ENCODE measurements at places on chromosomes 3 and 15. TPM values are rescaled to one million over a fixed set of nuclear protein-coding genes. Genes with fewer than 3 reads are reported as not detected.
A peak's percentile ranks its signal among the peaks of the same experiment; 100 is the strongest.

DNA sequence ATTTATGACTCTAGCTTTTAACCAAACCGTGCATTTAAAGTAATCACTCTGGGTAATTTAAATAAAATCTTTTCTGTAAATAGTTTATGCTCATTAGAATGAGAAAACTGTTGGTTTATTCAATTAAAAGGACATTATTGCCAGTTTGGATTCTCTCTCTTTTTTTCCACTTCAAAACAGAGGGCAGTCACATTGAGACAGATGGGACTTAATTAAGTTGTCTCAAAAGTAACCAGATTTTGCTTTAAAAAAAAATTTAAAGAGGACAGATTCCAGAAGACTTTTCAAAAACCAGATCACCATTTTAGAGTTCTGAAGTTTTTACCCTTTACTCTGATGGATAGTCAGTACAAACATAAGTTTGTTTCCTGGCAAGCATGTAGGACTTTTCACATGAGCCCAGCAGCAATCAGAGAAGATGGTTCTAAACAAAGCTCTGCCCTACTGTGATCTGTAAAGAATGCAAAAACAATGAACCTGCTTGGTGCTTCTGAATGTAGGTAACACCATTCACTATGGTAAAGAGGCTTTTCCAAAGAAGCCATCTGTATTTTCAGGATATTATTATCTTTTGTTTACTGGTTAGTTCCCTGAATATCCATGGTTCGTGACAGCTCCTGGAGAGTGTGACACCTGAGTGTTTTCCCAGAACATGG lies 136.2 kb downstream of the LRTM1 start:
- no peak for DNase-seq

DNA sequence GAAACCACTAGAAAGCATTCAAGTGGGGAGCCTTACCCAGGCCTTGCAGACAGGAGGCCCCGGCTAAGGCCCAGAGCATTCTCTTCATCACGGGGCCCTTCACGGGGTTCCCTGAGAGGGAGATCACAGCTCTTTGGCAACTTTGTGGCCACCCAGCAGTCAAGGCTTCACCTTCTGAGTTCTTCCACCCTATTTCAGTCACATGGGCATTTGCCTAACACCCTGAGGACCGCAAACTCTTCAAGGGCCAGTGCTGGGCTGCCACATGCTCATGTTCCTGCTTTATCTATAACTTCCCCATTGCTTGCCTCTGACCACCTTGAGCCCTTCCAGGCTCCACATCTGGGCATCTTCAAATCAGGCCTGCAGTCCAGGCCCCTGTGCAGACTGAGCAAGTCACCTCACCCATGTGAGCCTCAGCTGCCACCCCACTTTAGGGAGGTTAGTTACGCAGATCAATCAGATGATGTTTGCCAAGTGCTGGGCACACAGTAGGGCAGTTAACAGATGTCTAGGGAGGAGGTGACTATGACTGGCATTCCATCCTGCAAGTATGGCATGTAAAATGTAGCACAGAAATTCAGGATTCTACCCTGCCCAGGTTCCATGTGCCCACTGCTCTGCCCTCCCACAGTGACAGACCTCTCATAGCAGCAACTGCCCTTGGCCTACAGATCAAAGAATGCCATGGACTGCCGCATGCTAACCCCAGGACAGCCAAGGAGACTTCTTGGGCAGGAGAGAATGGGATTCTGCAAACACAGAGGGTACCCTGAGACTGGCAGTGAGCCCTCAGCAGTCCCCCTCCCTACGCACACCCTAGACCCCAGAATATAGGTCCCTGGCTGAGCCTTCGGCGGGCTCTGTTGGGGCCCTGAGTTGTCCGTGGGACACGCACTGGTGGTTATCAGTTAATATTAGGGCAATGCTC lies 37.6 kb upstream of the ZNF710 start:
- DNase-seq, result peak; percentile 6

- no peak for DNase-seq
Measured at GRCh38 chr3:28012830-28013229, 228.6 kb upstream of the CMC1 start.

Gene GNAT1
- not detected for total RNA-seq

Gene GOLGA6B
- total RNA-seq, result not detected
